ENCODE measurements at places on chromosomes 2 and 18.

DNA sequence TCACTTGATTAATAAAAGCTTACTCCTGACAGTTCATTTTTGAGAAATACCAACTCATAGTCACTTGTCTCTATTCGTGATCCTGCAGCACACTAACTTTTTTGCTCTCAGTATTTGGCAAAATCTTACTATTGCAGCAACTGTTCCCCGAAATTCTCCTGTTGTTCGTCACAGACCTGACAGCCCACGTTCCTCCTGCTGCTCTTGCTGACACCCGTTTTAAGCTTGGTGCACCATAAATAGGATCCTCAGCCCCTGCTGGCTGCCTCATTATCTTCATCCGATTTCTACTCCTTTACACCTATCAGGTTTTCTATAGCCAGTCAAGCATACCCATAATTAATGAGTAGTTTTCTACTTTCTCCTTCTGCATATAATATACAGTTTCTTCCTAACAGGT is 368.8 kb downstream of the PLCL1 start:
- DNase-seq: no peak

GRCh38 chr2:73995810-73996209 is 11.1 kb downstream of the TET3 start:
- DNase-seq: no peak

DNA sequence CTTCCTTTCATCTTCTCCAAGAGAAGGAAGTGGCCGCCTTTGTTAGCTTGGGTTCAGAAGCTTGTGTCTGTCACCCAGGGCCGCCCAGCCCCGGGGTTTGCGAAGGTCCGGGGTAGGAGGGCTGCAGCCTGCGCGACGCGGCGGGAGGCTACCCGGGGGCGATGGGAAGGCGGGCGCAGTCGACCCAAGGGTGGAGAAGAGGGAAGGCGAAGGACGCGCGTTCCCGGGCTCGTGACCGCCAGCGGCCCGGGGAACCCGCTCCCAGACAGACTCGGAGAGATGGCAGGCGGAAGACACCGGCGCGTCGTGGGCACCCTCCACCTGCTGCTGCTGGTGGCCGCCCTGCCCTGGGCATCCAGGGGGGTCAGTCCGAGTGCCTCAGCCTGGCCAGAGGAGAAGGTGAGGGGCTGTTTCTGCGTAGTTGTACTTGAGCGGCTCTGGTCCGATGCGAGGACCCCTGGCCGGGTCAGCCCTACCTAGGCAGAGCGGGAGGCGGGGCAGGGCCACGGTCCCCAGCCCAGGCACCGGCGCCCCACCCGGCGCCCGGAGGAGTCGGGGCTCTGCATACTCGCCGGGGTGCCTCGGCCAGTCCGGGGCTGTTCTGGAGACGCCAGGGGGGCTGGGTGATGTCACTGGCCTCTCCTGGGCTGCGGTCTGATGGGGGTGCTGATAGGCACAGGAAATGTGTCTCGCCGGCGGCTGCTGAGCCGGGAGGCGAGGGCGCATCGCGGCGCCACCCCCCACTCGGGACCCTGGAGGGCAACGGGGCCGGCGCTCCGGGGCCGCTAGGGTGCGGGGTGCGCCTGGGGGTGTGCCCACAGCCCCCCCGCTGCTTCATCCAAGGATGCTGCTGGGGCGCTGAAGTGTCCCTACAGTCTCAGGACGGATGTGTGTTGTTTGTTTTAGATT is at the start of gene QPCT:
Gene QPCT (plus strand): TSS at position 178 of the 909 bp plus-strand sequence. CDS start 102 bp downstream, at position 280.
- peak; percentile 64 for DNase-seq

GRCh38 chr2:136510244-136510643 is 255.1 kb upstream of the THSD7B start:
- DNase-seq: no peak

DNA sequence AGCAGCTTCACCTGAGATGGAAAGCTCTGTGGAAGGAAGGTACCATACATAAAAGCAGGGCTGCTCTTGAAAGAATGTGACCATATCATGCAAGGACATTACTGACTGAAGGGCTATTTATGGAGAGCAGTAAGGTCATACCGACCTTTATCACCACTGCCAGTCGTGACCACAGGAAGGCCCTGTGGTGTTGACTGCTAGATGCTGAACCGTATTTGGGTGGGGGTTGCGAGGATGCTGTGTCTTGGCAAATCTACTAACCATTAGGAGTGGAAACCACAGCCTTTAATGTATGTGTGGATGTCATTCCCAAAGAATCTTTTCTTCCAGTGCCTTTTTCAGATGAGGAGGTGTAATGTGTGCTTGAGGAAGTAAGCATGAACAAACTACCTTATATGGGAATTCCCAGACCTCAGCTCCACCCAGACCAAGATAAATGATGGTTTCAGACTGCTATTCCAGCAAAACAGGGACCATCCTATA is 60.8 kb downstream of the LIMS1 start:
- DNase-seq: peak; percentile 39

DNA sequence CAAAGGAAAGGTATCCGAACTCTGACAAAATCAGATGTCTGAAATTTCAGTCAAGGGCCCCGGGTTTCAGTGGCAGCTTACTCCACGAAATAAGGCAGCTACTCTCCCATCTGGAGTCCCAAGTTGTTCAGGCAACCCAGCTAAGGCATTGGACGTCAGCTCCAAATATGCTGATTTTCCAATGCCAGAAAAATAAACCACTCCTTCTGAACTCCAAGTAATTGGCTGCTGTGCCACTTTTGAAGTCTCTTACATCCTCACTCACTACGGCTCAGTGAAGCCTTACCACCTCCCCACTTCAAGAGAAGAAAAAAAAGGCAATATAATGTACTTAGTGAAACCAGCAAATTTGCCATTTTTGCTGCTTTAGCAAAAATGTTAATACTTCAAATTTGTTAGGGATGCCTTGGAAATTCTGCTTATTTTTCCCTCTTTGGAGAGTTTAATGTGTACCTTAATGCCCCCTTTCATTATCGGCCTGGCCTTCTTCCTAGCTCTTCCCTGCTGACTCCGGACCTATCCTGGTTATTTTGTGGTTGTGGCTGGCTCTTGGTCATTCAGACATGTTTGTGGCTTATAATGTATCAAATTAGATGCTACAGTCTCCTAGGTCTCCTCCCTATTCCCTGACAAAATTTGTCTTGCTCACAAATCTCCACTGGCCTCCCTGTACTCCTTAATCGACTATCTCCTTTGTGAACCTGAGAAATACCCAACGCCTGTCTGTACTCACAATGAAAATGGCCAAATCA is 589.2 kb upstream of the ZEB2 start:
- DNase-seq: no peak

DNA sequence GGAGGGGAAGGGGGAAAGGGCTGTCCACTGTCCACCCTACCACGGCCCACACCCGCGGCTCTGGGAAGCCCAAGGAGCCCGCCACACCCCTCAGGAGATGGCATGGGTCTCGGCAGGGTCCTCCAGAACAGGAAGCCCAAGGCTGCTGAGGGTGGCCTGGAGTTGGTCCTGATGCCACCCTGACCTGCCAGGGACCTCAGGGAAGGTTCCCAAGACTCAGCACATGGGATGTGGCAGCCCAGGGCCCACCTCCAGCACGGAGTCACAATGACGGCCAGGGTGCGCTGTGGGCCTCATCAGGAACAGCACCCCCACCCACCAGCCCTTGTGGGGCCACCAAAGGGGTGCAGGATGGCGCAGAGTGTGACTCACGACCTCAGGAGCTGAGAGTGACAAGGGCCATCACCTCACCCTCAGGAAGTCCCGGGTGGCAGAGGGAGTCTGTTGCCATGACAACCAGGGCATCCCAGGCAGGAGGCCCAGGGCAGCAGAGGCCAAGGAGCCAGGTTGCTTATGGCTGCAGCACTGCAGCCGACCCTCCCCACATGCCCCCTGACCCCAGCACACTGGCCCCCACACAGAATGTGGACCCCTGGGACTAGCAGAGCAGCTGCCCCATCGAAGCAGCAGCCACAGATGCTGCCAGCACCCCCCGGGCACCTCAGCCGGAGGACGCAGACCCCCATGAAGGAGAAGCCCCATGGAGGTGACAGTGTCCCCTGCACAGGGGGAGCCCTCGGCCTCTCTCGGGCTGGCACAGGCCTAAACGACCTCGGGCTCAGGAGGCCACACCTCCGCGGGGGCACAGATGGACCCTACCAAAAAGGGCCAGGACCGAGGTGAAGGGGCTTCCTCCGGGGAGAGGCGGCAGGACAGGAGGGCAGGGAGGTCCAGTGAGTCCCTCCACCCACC is 34.3 kb downstream of the KIF1A start:
- peak; percentile 47 for DNase-seq

DNA sequence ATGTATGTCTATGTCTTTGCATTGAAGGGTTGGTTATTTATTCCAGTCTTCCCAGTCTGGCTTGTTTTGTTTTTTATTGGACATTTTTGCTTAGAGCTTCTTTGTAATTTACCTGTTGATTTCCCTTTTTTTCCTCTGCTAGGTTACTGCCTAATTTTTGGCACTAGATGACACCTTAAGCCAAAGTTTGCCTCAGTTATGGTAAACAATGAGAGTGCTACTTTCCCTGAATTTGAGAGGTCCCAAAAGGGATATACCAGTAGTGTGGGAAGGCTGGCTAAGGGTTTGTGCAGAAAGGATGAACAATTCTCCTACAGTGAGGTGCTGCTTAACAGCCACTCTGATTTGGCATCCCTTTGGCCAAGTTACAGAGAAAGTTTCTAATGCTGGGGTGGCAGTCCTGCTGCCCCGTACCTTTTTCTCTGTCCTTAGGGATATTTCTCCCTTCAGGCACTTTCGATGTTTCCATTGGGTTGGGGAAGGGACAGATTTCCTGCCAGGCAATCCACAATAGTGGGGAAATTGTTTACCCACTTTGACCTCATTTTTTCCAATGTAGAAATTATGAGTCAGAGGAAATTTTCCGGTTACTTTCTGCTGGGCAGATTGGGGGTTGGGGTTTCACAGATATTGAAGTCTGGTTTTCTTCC is 354.9 kb downstream of the PTPRM start:
- DNase-seq: no peak

DNA sequence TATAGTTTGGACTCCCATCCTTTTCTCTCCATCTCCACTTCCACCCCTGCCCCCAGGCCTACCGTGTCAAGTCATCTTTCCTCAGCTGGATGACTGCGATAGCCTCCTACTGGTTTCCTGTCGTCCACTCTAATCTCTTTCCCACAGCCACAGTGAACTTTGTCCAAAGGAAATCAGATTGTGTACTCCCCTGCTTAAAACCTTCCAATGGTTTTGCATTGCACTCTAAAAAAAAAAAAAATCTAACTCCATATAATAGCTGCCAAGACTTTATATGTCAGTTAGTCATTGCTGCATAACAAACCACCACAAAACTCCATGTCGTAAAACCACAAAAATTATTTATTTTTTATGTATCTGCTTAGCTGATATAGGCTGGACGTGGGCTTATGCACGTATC is 160.2 kb upstream of the CCDC68 start:
- DNase-seq: no peak

- no peak for DNase-seq
Measured at GRCh38 chr2:76731157-76731556, 791.0 kb downstream of the LRRTM4 start.

GRCh38 chr18:44743631-44744030 is 62.9 kb downstream of the SETBP1 start:
- DNase-seq: no peak

DNA sequence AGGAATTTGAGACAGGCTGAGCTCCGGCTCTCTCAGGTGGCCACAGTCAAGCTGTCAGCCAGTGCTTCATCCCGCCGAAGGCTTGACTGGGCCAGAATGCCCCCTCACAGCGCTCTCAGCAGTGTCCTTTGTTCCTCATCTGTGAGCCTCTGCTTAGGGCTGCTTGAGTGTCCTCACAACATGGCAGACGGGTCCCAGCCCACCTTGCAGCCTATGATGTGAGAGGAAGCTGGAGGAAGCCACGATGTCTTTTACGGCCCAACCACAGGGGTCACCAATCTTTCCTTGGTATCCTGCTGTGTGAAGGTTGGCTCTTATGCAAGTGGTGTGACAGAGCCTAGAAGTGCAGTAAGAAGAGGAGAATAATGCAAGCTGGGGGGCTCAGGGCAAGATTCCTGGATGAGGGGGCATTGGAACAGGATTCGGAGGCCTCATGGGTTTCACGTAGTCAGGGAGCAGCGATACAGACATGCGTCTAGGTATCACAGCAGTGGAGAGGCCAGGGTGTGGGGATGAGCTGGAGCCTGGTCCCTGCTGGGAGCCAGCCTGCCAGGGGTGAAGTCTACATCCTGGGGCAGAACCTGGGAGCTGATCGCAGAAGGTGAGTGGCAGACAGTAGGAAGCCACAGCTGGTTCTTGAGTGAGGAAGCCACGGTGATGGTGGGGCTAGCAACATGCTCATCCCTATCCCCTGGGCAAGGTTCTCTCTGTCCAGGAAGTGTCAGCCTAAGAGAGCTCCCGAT is 234.1 kb downstream of the GLI2 start:
- DNase-seq: no peak

- no peak for DNase-seq
Measured at GRCh38 chr2:120465012-120465700, 119.2 kb downstream of the INHBB start.

- no peak for DNase-seq
Measured at GRCh38 chr2:15076668-15077067, 444.2 kb downstream of the LRATD1 start.

DNA sequence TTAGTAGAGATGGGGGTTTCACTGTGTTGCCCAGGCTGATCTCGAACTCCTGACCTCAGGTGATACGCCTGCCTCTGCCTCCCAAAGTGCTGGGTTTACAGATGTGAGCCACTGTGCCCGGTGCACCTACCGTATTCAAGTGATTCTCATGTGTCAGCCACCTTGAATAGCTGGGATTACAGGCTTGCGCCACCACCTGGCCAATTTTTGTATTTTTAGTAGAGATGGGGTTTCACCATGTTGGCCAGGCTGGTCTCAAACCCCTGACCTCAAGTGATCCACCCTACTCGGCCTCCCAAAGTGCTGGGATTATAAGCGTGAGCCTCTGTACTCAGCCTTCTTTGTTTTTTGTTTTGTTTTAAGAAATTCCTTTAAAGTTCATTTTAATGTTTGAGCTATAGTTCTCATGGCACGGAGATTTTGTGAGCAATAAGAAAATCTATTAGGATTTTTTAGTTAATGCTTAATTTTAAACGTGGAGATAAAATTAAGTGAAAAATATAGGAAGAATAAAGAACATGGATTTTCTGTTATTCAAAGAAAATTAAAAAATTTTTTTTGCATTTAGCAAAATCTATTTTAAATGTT is 242.6 kb downstream of the PHLPP1 start:
- DNase-seq: peak; percentile 74

DNA sequence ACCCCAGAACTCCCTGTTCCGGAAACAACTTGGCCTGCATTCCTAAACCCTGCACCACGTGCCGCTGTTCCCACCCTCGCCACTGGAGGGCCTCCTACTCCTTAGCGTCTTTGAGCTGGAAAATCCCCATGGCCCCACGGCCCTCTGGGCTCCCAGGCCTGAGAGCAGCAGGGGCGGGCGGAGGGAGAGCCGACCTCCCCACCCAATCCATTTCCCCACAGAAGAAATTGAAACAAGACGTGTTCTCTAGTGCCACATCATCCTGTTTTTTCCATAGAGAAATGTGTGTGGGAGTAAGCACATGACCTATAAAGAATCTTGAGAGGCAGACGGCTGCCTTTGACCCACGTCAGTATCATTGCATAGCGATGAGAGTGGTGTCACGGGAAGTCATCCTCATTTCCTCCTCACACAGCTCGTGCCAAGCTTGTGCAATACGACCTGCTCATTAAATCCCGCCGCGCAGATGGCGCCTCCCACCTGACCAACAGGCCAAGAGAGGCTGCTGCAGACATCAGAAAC is 79.2 kb downstream of the LAMA1 start:
- peak; percentile 49 for DNase-seq

- no peak for DNase-seq
Measured at GRCh38 chr2:38077431-38077769, 1.4 kb upstream of the CYP1B1 start.

- DNase-seq: no peak
Measured at GRCh38 chr2:187545238-187545751, 8.9 kb downstream of the TFPI start.
